ENCODE measurements at places on chromosomes 1 and 21.

DNA sequence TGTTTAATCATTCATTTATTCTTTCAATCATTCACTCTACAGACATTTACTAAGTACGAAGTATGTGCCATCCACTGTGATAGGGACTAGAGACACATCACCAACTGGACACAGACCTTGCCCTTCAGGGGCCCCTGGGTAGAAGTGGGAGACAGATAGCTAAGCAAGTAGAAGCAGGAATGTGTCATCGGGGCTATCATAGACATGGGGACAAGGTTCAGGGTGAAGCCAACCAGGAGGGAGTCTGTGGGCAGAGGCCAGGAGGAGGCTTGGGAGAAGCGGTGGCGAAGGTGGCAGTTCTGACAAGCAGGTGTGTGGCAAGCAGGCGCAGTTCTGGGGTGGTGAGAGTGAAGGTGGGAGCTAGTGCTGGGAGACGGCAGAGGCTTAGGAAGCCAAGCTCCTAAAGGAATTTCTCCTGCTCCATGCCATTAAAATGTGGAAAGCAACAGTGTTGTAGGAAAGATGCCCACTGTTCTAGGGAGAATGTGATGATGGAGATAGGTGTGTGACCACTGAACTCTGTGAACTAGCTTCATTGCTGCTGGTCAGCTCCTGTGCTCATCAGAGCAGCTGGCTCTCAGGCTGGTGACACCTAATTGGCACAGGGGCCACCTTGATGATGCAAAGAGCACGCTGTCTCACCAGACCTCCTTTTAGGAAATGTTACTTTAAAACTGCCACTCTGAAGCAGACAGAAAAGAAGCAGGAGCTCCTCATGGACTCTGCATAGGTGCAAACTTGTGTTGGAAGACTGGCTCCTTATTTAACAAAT is 79.7 kb upstream of the LPGAT1 start:
- DNase-seq: no peak

DNA sequence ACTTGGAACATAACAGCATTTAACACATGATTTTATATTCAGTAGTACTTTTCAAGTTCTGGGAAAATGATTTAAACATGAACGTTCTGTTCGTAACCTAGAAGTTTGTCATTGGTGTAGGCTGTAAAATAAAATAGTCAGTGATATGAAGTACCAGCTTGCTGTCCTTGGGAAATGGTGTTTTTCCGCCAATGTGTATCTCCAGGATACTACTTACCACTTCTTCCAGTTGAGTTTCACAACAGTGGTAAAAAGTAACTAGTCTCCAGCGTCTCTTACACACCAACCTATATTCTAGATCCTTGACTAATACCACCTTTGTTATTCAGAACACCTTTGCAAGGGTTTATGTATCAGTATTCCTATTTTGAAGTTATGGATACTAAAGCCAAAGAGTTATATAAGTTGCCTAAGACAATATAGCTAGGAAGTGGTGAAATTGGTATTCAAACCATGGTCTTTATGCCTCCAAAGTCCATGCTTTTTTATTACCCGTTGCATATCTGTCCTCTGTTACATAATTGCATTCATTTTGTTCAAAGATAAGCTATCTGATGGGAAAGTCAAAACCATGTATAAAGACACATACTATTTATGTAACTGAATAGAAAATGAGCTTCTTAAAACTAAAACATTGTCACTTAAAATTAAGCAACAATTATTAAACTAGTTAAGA is 43.1 kb downstream of the HOOK1 start:
- no peak for DNase-seq

- no peak for DNase-seq
Observed at GRCh38 chr1:92969517-92969916, 8.3 kb upstream of the DIPK1A start.

GRCh38 chr1:866095-866494 is 57.6 kb upstream of the SAMD11 start:
- no peak for DNase-seq

DNA sequence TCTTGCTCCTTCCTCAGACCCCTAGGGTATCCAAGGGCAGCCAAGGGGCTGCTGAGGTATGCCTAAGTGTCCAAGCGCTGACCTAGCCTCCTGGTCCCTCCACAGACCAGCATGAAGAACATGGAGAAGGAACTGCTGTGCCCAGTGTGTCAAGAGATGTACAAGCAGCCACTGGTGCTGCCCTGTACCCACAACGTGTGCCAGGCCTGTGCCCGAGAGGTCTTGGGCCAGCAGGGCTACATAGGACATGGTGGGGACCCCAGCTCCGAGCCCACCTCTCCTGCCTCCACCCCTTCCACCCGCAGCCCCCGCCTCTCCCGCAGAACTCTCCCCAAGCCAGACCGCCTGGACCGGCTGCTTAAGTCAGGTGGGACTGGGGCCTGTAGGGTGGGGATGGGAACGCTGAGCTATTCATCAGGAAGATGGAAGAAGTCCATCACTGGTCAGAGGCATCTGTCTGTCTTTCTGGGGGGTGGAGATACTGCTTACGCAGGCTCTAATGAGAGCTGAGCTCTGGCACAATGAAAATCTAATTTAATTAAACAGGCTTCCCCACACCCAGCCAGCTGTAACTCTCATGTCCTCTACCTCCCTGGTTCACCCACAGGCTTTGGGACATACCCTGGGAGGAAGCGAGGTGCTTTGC is 1.8 kb downstream of the TRIM46 start:
- no peak for DNase-seq

GRCh38 chr1:153540394-153541361 is at the start of gene S100A5:
TSS of gene S100A5 (minus strand) at chr1:153540934. CDS start at chr1:153540191, 743 bp downstream.
- DNase-seq: peak; percentile 41

Data from stimulated activated naive B cell treated with anti-CD40 and anti-IgM and Interleukin-4, amounts not matched to agents 10 μg/mL and 1 μg/mL and 100 μg/mL, for 72 hours (primary cell).